ENCODE measurements at places on chromosomes 5 and 9.
A peak's percentile ranks its signal among the peaks of the same experiment; 100 is the strongest.

- ATAC-seq, result peak; percentile 89
These were observed 6.4 kb upstream of the PURA start for GRCh38 chr5:140107312-140108092.

DNA sequence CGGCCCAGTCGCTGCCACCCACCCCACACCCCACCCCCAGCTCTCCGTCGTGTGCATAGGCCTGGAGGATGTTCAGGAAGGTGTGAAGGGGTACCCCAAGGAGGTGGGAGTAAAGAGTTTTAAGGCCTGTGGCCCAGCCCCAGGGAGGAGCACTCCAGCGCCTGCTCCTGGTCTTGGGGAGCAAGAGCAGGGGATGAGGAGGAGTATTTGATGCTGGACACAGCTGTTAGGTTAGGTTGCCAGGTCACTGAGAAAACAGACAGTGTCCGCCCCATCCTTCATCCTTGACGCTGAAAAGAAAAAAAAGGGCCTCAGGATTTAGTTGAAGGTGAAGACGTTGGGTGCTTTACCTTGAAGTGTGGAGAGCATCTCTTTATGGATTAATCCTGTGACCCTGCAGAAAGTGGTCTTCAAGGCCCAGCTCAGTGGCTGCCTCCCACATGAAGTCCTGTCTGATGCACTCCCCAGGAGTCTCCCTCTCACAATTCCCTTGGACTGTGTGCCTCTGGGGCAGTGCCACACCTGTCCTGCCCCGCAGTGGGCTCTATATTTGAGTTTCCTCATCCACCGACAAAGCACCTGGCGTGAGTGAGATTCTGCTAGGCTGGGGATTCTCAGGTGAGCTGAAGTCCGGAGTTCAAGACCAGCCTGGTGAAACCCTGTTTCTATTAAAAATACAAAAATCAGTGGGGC, 101.8 kb downstream of the SPRY4 start:
- no peak for ATAC-seq

- no peak for ATAC-seq
These were observed 630.7 kb upstream of the ZNF608 start for GRCh38 chr5:125377141-125377540.

DNA sequence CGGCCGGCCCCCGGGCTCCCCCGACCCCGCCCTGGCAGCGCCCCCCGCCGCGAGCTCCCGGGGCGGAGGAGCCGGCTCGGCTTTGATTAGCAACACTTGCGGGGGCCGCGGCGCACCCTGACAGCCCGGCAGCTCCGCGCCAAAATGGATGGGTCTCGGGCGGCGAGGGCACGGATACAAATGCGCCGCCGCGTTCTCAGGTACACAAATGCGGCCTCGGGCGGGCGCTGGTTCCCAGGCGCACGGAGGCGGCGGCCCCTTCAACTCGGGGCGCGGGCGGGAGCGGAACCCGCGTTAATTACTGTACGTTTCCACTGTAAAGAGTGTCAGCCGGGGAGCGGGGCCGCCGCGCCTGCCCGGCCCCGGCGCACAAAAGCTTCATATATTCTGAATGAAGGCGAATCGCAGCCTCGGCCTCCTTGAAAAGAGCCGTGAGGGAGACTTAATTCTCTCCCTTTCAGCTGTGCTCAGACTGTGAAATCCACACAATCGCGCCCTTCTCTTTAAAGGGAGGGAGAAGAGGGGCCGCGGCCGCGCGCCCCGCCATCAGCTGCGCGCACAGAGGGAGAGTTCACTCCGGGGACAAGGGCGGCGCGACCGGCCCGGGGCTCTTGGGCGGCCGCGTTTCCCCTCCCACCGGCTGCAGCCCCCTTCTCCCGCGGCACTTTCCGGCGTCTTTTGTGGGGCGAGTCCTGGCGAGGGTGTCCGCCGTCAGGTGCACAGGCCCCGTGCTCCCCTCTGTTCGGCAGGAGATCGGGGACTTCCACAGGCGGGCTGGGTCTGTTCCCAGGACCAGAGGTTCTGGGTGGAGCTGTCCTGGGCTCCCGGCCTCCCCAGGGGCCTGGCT, 27.0 kb downstream of the MSX2 start:
- peak; percentile 86 for ATAC-seq

DNA sequence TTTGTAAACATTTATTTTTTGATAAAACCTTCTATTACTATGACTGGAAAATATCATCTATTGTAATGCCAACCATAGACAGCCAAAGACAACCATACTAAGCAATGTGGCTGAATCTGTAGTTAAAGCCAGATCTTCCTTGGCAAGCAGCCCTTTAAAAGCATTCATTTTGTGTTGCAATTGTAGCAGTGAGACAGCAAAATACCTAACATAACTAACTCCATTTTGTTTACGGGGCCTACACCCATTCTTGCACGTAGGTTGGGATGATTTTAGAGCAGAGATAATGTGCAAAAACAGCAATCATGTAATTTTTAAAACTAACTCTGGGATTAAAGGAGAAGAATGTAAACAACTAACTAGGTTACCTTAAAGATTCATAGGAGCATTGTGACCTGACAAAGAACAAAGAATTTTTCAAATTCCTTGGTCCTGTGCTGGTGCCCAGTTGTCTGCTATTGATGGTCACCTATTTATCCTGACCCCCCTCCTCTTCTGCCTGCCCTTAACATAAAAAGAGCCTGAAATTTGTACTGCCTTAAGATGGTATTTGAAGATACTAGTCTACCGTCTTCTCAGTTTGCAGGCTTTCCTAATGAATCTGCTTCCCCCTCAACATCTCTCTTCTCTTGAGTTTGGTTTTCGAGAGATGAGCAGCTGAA, 10.6 kb downstream of the IFNA1 start:
- ATAC-seq, result no peak

DNA sequence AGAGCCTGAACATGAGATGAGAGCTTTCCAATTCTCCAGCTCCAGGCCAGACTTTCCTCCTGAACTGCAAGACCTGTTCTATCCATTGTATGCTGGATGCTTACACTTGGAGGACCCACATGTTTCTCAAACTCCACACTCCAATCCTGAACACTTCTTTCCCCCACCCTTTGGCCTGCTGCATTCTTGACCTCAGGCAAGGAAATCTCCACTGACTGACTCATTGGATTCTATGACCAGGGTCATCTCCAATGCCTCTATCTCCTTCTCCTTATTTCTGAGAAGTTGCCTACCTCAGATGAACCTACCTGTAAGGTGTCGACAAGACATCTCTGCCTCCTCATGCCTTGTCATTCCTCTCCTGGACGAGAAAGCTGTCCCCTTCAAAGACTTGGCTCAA, 153.6 kb downstream of the CRB2 start:
- ATAC-seq, result peak; percentile 9

- ATAC-seq, result no peak
These were observed 169.7 kb downstream of the TAF11L14 start for GRCh38 chr5:17803971-17804370.

- no peak for ATAC-seq
These were observed 114.1 kb upstream of the ELL2 start for GRCh38 chr5:96075579-96076289.

GRCh38 chr5:189486-189885, 1.8 kb upstream of the LRRC14B start:
- no peak for ATAC-seq

DNA sequence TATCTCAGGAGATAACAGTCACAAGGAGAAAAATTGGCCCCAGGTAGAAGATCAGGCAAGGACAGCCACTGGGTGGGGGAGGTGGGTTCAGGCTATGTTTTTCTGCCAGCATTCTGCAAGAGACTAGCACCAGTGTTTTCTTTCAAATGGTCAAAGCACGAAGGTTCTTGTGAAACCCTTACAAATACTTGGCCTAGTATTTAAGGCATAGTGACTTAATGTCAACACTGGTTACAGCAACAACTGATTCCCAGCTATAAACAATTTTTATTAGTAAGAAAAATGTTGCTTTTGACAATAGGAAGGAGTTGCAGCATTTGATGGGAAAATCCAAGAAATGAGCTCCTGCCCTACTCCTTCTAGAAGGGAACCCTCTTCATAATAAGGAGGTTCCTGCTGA, 349.6 kb downstream of the SLIT3 start:
- no peak for ATAC-seq

DNA sequence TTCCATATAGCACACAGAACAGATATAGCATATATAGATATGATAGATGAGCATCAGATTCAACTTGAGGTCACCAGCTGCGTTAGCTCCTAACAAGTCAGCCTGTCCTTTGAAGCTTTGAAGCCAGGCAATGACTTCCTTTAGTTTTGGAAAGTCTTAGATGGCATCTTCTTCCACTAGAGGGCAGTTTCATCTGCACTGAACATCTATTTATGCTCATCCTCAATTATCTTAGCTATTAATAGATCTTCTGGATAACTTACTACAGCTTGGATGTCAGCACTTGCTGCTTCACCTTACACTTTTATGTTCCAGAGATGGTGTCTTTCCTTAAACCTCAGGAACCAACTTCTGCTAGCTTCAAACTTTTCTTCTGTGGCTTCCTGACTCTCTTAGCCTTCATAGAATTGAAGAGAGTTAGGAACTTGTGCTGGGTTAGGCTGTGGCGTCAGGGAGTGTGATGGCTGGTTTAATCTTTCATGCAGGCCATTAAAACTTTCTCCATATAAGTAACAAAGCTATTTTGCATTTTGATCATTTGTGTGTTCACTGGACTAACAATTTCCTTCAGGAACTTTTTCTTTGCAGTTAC, 1401.4 kb downstream of the EFNA5 start:
- no peak for ATAC-seq

DNA sequence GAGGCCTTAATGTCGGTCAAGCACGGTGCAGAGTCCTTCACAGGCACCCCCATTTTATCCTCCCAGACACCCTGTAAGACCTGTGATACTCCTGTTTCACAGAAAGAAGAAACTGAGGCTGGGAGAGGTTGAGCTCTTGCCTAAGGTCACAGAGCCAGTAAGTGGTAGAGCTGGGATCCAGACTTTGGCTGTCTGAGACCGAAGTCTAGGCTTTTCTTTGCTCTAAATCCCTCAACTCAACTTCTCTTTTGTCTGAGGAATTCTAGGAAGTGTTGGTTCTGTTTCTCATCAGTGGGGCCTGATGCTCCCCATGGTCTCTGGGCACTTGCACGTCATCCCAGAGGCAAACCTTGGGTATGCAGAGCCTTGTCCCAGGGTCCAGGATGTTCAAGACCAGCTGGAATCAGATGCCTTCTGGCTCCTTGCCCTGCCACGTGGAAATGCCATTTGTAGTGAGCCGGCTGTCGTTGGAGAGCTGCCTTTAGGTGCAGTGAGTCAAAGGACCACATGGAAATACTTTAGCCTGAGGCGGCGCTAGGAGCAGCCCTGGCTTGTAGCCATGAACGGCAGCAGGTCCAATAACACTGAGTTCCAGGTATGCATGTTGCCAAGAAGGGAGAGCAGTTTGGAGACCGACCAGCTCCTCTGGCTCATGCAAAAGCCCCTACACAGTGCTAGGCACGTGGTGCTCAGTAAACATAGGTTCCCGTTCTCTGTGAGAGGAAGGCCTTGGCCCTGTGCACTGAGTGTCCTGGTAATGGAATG, 9.2 kb downstream of the DCANP1 start:
- no peak for ATAC-seq

- peak; percentile 14 for ATAC-seq
These were observed 4.7 kb upstream of the TMEM210 start for GRCh38 chr9:137176302-137177182.

DNA sequence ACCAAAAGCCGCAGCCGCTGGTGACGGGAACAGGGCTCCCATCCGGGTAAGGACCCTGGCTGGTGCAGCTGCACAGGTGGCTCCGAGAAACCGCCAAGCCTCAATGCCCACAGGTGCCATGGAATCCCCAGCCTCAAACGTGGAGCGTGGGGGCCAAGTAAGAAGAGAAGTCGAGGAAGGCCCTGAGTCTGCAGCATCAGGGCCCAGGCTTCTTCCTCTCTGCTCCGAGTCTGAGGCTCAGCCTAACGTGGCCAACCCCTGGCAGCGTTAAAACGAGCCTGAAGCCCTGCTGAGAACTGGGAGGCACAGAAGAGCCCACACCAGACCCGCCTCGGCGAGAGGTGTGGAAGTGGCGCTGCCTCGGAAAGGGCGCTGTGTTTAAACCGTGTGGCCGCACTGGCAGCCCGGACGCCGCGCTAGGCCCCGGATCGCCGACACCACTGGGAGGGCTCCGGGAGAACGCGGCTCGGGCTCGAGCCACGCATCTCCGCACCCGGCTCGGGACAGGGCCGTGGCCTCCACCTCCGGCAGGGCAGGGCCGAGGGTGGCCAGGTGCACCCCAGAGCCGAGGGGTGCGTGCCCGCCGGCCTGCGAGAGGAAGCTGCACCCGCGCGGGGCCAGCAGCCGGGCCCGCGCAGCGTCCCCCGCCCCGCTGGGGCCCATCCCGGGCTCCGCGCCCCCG, 730 bp downstream of the ZMYND19 start:
- ATAC-seq, result no peak

DNA sequence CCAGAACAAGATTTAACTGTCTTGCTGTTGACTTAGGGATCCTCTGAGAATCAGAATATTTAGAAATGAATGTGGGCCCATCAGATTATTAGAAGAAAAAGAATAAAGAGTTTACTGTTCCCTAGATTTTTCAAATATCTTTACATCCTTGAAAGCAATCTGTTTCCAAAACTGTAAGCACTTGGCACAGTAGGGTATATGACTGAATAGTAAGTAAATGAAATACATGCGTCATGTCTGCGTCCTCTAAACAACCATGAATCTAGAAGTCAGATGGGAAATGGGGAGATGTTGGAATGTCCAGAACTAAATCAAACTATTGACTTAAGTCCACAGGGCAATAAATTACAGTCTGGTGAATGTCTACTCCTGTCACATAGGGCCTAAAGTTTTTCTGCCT, 26.1 kb downstream of the TTC23L start:
- no peak for ATAC-seq

DNA sequence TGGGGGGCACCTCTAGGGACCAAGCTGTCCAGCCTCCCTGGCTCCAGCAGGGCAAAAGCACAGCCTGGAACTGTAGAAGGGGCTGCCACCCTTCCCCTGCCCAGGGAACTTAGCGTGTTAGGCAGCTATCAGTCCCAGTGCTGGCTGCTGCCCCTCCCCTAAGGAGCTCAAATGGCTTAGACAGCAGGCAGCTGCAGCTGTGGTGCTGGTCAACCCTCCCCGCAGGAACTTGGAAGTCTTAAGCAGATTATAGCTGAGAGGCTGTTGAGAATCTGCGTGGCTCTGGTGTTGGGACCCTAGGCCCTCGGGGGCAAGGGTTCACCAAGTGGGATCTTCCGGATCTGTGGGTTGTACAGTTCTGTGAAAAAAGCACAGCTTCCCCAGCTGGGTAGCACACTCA, 536.5 kb upstream of the CDH10 start:
- no peak for ATAC-seq

DNA sequence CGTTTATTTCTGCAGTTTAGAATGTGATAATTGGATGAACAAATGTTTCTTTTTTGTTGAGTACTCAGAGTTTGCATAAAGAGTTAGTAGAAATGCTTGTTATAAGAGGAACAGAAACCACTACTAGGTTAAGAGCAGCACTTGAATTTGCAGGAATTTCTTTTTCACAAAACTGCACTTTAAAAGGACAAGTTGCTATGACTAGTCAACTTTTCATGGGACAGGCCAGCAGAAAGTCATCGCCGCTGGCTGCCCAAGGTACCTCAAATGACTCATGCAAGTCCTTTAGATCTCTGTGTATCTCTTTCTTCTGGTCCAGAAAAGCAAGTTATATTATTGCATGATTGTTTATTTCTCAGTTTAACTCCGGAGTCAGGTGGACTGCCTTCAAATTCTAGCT, 97.3 kb upstream of the HMHB1 start:
- ATAC-seq, result no peak
